Karpas-422 (cell line): ENCODE measurements at places on chromosomes 2 and 18. TPM values are rescaled to one million over a fixed set of nuclear protein-coding genes. Genes with fewer than 3 reads are reported as not detected.
A peak's percentile ranks its signal among the peaks of the same experiment; 100 is the strongest.

The TUBB8B gene
- total RNA-seq, result not detected in 2 replicates

GRCh38 chr18:26335156-26335555 lies 108.9 kb downstream of the TAF4B start:
- H3K27ac ChIP-seq, result no peak overlapping the region
- no peak overlapping the region for H3K4me3 ChIP-seq
- peaks cover 66% of the 10 kb centered on the region for H3K36me3 ChIP-seq
- no peaks in the 10 kb centered on the region; the same call in 1 of the 2 replicates for H3K4me1 ChIP-seq
- H3K27me3 ChIP-seq, result no peaks in the 10 kb centered on the region

The AGXT gene
- not detected in 2 replicates for total RNA-seq

DNA sequence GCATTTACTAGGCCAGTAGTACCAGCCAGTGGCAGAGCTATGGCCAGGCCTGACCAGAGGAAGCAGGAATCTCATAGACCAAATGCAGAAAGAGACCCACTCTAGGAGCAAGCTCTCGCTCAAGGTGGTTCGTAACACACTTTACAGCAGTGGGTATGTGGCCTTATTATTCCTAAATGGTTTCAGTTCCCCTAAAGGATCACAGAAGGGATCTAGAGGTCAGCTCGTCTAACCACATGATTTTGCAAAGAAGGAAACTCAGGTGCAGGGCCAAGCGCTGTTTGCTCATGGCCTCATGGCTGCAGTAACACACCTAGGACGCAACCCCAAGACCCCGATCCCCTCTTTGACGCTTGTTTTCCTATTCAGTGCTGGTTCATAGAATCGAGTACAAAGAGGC lies 65.5 kb upstream of the ATG16L1 start:
- no peaks in the 10 kb centered on the region for H3K27me3 ChIP-seq
- H3K4me1 ChIP-seq, result peaks cover 36% of the 10 kb centered on the region
- H3K36me3 ChIP-seq, result peaks cover 51% of the 10 kb centered on the region
- peak overlapping the region; percentile 88 for H3K27ac ChIP-seq

- no peak for DNase-seq
- no peaks in the 10 kb centered on the region for H3K36me3 ChIP-seq
- no peak overlapping the region for H3K27ac ChIP-seq
- H3K4me3 ChIP-seq, result no peak overlapping the region
These were observed 22.6 kb upstream of the PROKR1 start for GRCh38 chr2:68620772-68621171.

The ALLC gene
- not detected in 2 replicates for total RNA-seq

The ANKRD30BL gene
- total RNA-seq, result not detected in 2 replicates

- H3K4me1 ChIP-seq, result no peaks in the 10 kb centered on the region
- H3K27me3 ChIP-seq, result no peaks in the 10 kb centered on the region
- no peak overlapping the region for H3K27ac ChIP-seq
These were observed 20.7 kb downstream of the NRXN1 start for GRCh38 chr2:51011254-51011653.

GRCh38 chr2:102540882-102541281 lies 67.9 kb downstream of the SLC9A4 start:
- no peaks in the 10 kb centered on the region for H3K4me1 ChIP-seq
- no peaks in the 10 kb centered on the region for H3K36me3 ChIP-seq
- H3K27me3 ChIP-seq, result no peaks in the 10 kb centered on the region
- no peak overlapping the region for H3K4me3 ChIP-seq
- no peak overlapping the region for H3K27ac ChIP-seq

The CFAP221 gene
- 0.72 TPM in 1 of 2 replicates, not detected in the other for total RNA-seq

The SERPINB12 gene
- not detected in 2 replicates for total RNA-seq

The ASB18 gene
- total RNA-seq, result not detected in 2 replicates

The C2orf15 gene
- 1.4 and 2.0 TPM in 2 replicates for total RNA-seq

The LCT gene
- 0.14 and 0.19 TPM in 2 replicates for total RNA-seq

The FBXO11 gene
- total RNA-seq, result 63.5 and 104 TPM in 2 replicates

The CCDC93 gene
- total RNA-seq, result 22.6 and 24.6 TPM in 2 replicates

DNA sequence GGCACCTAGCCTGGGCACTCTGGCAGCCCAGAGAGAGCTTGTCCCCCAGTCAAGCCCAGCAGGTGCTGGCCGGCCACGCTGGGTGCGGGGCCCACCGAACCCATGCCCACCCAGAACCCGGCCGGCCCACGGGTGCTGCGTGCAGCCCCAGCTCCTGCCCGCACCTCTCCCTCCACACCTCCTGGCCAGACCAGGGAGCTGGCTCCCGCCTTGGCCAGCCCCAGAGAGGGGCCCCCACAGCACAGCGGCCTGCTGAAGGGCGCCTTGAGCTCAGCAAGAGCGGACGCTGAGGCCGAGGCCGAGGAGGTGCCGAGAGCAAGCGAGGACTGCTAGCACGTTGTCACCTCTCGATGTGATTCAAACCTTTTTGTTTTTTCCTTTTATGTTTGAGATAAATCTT lies 407.0 kb upstream of the KCNJ3 start:
- no peak overlapping the region for H3K4me3 ChIP-seq
- no peak overlapping the region for H3K27ac ChIP-seq
- no peaks in the 10 kb centered on the region for H3K4me1 ChIP-seq
- no peaks in the 10 kb centered on the region for H3K36me3 ChIP-seq
- no peaks in the 10 kb centered on the region for H3K27me3 ChIP-seq

DNA sequence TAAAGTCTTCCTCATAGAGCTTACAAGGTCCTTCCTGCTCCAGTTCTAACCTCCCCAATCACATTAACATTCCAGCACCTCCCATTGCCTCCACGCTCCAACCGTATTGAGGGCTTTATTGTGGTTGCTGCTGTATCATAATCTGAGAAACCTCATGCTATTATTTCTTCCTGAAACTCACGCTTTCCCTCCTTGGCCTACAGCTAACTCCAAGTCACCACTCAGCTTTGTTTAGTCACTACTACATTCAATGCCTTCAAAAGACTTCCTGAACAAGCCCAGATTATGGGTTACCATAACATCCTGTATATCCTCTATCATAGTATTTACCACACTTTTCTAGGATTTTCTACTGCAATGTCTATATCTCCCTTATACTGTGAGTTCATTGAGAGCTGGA lies 230.4 kb downstream of the IKZF2 start:
- H3K27ac ChIP-seq, result no peak overlapping the region
- no peak overlapping the region for H3K4me3 ChIP-seq
- H3K27me3 ChIP-seq, result no peaks in the 10 kb centered on the region
- H3K36me3 ChIP-seq, result no peaks in the 10 kb centered on the region

The APOB gene
- not detected in 2 replicates for total RNA-seq

DNA sequence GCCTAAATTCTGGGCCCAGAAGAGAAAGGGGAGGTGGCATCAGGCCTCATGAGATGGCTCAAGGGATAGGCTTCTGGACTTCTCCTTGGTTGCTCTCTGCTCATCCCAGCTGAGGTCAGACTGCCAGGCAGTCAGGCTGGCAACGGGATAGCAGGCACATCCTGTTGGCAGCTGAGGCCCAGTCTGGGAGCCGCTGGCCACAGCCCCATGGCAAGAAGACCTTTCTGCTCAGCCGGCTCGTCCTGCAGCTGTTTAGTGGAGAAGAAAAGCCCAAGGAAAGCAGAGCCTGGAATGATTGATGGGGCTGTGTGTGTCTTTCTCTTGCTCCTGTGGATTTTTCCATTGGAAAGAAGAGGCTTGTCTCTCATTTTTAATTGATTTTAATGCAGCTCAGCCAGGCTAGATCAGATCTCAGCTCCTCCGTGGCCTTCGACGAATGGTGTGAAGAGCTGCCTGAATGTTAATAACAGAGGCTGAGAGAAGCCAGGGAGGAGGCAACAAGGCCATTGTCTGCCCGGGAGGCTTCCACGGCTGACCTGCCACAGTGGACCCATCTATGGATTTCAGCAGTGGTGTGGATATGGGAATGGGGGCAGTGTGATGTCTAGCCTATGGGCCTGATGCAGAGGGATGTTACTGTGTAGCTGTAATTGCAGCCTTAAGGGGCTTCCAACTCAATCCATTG lies 99.5 kb downstream of the HS1BP3 start:
- no peak overlapping the region for H3K4me3 ChIP-seq
- peaks cover 13% of the 10 kb centered on the region for H3K4me1 ChIP-seq
- H3K27me3 ChIP-seq, result no peaks in the 10 kb centered on the region
